ENCODE measurements at places on chromosomes 5 and 9. TPM values are rescaled to one million over a fixed set of nuclear protein-coding genes. Genes with fewer than 3 reads are reported as not detected.

Gene NR3C1
- total RNA-seq = 68.8 TPM

DNA sequence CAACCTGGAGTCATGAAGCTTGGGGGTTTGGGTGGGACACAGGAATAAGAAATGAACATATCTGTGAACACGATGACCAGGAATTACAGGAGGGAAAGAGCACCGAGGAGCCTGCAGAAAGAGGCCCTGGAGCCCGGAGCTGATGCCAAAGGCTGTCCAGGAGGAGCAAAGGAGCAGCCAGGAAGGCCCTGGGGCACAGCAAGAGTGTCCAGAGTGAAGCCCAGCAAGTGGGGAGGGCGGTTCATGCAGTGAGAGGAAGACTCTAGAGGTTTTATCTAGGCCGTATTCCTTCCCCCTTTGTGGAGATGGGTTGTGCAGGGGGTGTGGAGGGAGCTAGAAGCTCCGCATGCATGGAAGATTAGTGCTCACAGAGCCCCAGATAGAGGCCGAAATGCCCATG lies 318.4 kb downstream of the GADD45G start:
- no peaks in the 10 kb centered on the region for H3K36me3 ChIP-seq
- H3K4me3 ChIP-seq = no peak overlapping the region
- H3K27me3 ChIP-seq = no peaks in the 10 kb centered on the region
- no peak overlapping the region for H3K27ac ChIP-seq

DNA sequence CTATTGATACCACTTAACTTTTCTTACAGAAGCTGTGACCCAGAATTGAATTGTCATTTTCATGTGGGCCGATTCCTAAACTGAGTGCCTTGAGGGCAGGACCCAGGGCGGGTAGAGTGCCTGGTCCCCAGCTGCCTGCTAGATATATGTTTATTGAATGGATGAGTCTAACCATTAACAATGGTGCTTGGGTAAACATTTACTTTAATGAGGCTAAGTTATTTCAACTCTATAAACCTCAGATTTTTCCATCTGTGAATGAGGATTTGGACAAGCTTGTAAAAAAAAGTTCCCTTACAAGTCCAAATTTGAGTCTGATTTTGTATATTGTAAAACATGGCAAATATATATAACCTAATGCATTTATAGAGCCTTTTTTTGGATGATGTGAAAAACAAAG lies 181.8 kb upstream of the ELL2 start:
- H3K27ac ChIP-seq = peak overlapping the region; percentile 21
- H3K36me3 ChIP-seq = no peaks in the 10 kb centered on the region
- no peak overlapping the region for H3K4me3 ChIP-seq
- no peaks in the 10 kb centered on the region for H3K27me3 ChIP-seq
- peaks cover 46% of the 10 kb centered on the region for H3K4me1 ChIP-seq
- no peak for DNase-seq

- H3K36me3 ChIP-seq = no peaks in the 10 kb centered on the region
- DNase-seq = no peak
- peaks cover 45% of the 10 kb centered on the region for H3K27me3 ChIP-seq
- no peak overlapping the region for H3K4me3 ChIP-seq
These were observed 3.3 kb upstream of the SLC6A3 start for GRCh38 chr5:1448511-1449011.
